Activated naive CD4-positive, alpha-beta T cell treated with anti-CD3 and anti-CD28 coated beads, Interleukin-2, amount 10 ng/mL, durations not matched to agents 5 hours and 36 hours (primary cell): ENCODE measurements at places on chromosomes 12 and 14. TPM values are rescaled to one million over a fixed set of nuclear protein-coding genes. Genes with fewer than 3 reads are reported as not detected.

GUCY2C gene
- not detected for total RNA-seq

MYO1H gene
- total RNA-seq = not detected

ASIC1 gene
- total RNA-seq = 3.1 TPM

LRFN5 gene
- not detected for total RNA-seq

ITGB7 gene
- total RNA-seq = 487 TPM

TMEM229B gene
- total RNA-seq = 12.2 TPM

LRP1-AS gene
- total RNA-seq = not detected

TCL1B gene
- total RNA-seq = not detected

CKAP4 gene
- total RNA-seq = 5.9 TPM

TOMM20L gene
- not detected for total RNA-seq

SMIM41 gene
- 0.15 TPM for total RNA-seq

GABARAPL1 gene
- 9.0 TPM for total RNA-seq

NPFF gene
- not detected for total RNA-seq

MDGA2 gene
- not detected for total RNA-seq

IQSEC3 gene
- 1.3 TPM for total RNA-seq

KRT74 gene
- not detected for total RNA-seq

LMNTD1 gene
- not detected for total RNA-seq

SERPINA1 gene
- total RNA-seq = not detected

HOXC6 gene
- total RNA-seq = not detected

IAPP gene
- total RNA-seq = not detected

KRT7 gene
- 4.6 TPM for total RNA-seq

ANKS1B gene
- not detected for total RNA-seq

PDZRN4 gene
- total RNA-seq = not detected

JDP2 gene
- total RNA-seq = 1.6 TPM

TESPA1 gene
- total RNA-seq = 129 TPM

HOXC9 gene
- not detected for total RNA-seq

PLA2G1B gene
- total RNA-seq = not detected

RESF1 gene
- total RNA-seq = 179 TPM

PPFIA2 gene
- not detected for total RNA-seq

ALDH2 gene
- 0.50 TPM for total RNA-seq

GALNT6 gene
- 16.3 TPM for total RNA-seq

POTEM gene
- not detected for total RNA-seq

LRTM2 gene
- not detected for total RNA-seq

ANG gene
- total RNA-seq = 1.2 TPM

ANO2 gene
- not detected for total RNA-seq

BLTP3B gene
- total RNA-seq = 17.5 TPM

NFE2 gene
- total RNA-seq = not detected

TBC1D30 gene
- total RNA-seq = 0.25 TPM

WSCD2 gene
- total RNA-seq = not detected

CELA1 gene
- 0.51 TPM for total RNA-seq

EXOC3L4 gene
- total RNA-seq = not detected

HCAR2 gene
- total RNA-seq = not detected

BICD1 gene
- total RNA-seq = 20.9 TPM
